ENCODE measurements at places on chromosomes 1 and 21.
A peak's percentile ranks its signal among the peaks of the same experiment; 100 is the strongest.

GRCh38 chr1:180230791-180231505 is 884 bp downstream of the LHX4 start:
- no peak for DNase-seq

DNA sequence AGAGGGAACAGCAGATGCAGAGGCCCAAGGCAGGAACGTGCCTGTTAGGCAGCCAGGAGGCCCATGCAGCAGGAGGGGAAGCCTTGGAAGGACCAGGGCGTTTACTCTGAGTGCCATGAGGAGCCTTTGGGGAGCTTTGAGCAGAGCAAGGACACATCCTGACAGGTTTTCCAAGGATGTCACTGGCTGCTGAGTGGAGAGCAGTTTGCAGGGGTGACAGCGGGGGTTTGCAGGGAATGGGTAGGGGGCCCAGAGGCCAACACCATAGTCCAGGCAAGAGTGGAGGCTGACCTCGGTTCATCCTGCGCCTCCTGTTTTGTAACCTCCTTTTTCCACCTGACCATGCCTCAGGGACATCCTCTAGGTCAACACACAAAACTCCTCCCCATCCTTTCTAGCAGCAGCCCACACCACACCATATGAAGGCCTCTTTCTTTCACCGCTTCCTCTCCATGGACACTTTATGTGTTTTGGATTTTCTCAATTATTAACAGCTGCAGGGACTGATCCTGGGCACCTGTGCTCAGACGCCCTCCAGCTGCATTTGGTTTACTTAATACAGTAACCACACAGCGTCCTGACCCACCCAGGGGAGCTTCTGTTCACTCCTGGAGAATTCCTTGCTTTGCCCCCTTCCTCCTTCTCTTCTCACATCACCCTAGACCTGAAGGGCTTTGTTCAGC is 528.5 kb downstream of the MATN1 start:
- DNase-seq = no peak

- DNase-seq = no peak
Observed at GRCh38 chr1:187504779-187505178, 676.0 kb downstream of the PLA2G4A start.

DNA sequence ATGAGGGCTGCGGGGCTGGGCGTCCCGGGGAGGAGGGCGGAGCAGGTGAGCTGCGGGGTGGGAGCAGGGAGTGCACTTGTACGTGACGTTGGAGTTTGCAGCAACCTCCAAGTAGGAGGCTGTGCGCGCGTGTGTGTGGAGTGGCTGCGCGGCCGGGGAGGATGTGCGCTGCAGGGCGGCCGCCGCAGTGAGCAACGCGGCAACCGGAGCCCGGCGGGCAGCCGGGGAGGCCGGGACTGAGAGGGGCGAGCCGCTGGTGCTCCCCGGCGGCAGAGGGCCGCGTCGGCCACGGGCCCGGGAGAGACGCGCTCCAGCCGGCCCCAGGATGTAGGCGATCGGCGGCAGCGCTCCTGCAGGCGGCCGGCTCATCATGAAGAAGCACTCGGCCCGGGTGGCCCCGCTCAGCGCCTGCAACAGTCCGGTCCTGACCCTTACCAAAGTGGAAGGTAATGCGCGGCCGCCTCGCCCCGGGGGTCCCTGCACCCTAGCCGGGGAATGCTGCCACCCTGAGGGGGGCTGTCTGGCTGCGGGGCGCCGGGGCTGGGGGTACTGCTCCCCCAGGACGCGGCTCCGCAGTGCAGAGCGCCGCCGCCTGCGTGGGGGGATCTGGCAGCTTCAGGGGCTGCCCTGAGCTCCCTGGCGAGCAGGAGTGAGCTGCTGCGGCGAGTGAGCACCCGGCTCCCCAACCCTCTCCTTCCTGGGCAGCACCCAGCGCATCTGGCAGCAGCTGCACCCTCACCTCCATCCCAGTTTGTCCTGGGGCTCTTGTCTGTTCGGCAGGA is 158.9 kb upstream of the COA6 start:
- peak; percentile 41 for DNase-seq

GRCh38 chr1:245444147-245444828 is 289.5 kb downstream of the KIF26B start:
- no peak for DNase-seq

DNA sequence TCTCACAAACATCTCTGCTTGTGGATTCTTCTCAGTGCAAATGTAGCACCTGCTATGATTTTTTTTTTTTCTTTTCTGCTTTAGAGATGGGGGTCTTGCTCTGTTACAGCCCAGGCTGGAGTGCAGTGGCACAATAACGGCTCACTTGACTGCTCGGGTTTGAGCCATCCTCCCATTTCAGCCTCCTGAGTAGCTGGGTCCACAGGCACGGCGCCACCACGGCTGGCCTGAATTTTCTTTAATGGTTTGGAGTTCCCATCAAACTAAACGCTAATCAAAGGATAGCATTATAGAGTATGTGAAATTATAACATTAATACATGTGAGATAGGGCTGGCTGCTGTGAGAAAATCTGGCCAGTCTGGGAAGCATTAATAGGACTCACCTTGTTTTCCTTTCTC is 7.2 kb upstream of the PTGER3 start:
- DNase-seq = no peak

- DNase-seq = no peak
Observed at GRCh38 chr1:178241057-178241456, 147.2 kb downstream of the RASAL2 start.

DNA sequence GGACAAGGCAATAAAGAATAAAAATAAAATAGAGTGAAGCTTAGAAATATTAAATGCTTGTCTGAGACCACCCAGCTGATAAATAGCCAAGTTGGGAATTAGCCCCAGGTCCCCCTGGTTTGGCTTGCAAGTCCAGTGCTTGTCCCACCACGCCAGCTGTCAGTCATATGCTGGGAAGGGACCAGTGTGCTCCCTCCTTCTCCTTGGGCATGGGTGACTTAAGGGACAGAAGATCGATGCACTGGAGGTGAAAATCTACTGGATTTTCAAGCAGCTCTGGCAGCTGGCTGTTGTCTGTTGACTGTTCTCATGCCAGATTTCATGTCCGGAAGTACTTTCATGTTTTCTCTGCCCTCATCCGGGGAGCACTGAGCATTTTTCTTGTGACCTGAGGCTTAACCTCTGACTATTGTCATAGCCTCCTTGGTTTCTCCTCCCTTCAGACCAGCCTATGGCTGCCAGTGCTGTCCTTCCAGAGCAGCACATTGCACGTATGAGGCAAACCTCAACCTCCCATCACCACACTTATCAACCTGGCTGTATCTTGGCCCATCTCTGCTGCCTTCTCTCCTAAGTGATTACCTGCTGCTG is 12.4 kb downstream of the LMOD1 start:
- DNase-seq = no peak

- DNase-seq = no peak
Observed at GRCh38 chr21:43006874-43007208, 32.5 kb downstream of the PKNOX1 start.

DNA sequence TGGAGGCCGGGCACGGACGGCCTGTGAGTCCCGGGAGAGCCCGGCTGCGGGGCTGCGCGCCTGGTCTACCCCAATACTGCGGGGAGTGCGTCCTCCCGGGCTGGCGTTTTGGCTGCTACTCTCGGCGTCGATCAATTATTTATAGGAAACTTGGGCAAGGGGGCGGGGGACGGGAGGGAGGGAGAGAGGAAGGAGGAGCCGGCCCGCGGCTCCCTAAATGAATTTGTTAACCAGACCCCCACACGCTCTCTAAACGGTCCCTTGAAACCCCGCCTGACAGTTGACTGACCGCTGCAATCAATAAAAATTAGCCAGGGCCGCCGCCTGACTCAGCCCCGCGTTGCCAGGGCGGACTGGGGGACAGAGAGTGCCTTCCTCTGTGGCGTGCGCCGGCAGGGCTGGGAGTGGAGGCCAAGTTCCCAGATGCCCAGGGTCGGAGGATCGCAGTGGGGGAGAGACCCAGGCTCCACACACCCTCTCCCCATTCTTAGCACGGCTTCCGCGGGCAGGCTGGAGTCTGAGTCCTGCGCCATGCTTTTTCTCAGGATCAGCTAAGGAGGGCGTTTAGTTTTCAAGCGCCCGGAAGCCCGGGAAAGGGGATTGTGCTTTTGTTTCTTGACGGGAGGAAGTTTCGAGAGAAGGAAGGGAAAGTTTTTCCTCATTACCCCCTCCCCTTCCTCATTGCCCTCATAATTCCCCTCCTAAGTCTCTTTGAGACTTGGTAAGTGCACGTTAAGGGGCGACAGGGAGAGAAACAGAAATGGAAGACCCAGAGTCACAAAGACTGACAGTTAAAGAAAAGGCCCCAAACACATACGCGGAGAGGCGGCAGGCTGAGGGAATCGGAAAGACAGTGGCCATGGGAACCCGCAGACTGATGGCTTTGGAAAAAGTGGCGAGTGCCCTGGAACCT is 6.2 kb downstream of the PAX7 start:
- DNase-seq = no peak

DNA sequence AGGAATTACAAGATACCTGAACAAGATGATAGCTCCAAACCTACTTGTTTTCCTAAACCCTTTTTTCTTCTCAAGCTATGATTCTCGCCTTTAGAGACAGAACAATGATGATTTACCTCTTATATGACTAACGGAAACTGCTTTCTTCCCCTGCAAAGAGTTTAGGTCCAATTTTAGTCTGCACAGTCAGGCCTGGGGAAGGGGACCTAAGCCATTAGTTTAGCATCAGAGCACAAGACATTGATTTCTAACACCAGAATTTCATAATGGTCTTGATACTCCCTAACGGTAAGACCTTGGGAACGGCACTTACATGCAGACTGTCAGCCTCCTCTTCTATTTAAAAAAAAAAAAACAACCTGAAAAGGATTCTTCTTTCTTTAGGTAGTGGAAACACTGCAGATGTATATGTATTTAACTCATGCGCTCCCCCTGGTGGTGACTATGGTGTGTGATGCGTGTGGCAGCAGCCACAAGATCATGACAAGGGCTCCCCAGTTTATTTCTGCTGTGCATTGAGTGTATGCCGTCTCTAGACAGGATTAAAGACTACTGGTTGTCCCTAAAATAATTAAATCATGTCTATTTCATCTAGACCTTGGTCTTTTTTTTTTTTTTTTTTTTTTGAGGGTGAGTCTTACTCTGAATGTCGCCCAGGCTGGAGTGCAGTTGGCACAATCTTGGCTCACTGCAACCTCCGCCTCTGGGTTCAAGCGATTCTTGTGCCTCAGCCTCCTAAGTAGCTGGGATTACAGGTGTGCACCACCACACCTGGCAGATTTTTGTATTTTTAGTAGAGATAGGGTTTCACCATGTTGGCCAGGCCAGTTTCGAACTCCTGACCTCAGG is 37.3 kb upstream of the TMEM222 start:
- DNase-seq = peak; percentile 41

GRCh38 chr1:224245188-224245587 is 62.1 kb downstream of the DEGS1 start:
- DNase-seq = no peak

Measured in D721Med (cell line).